ENCODE measurements at places on chromosomes 6 and 20.

DNA sequence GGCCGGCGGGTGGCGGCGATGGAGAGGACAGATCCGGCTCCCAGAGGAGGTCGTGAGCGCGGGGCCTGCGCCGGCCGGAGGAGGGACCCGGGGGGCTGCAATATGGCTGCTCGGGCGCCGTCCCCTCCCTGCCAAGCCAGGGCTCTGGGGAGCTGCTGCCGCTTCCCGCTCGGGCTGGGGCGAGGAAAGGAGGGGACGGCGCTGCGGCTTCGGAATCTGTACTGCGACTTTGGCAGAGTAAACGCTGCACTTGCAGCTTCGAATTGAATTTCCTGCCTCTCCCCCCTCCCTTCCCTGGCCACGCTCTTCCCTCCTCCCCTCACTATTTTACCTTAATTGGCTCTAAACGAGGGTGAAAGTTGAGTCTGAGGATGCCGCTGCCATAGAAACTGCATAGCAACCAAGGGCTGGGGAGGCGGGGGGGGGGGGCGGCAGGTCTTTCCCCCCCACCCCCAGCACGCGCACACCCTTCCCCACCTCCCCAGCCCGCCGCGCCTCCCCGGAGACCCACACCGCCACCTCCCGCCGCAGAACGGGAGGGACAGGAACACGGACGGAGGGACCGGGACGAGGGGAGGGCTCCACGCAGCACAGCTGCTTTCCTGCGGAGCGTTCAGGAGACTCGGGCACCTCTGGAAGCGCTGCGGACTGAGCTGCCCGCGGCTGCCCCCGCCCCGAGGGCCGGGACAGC, 93.9 kb downstream of the RNASET2 start:
- DNase-seq: peak; percentile 21

DNA sequence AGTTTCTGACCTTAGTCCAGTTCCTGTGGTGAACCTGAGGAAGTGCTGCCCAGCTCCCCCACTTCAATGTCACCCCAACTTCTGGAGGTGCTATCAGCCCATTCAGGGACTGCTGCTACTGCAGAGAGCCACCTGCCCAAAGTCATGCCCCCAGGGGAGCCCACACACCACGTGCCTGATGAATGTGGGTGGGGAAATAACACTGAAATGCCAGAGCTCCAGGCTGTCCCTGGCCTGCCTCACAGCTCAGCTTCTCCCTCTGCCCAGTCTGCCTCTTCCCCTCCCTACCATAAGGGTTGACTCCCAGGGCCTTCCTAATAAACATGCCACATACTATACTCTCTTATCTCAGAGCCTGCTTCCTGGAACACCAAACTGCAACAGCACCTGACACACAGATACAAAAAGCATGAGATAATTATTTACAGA, 276.4 kb upstream of the MOCS1 start:
- DNase-seq: no peak

DNA sequence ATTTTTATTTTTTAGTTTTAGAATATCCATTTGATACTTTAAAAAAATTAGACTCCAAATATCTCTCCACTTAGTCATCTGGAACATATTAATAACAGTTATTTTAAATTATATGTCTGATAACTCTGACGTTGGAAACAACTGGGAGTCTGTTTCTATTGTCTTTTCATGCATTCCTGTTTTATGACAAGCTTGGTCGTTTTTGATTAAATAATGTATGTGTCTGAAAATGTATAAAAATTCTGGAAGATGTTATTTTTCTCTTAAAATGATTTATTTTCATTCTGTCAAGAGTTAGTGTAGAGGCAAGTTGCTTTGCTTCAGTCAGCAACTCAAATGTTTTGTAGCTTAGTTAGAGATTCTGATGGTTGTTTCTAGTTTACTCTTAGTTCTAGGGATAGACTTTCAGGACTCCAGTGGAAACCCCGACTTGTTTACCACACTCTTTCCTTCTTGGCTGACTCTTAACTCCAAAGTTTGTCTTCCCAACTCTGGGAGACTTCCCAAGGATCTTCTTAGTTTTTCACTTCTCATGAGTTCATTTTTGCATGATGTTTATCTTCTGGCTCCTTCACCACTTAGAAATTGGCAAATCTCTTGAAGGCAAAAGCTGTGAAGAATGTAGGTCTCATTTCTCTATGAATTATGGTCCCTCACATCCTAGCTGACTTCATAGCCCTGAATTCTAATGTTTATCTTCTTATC, 190.9 kb downstream of the LAMA2 start:
- DNase-seq: no peak

GRCh38 chr6:85068221-85068620, 303.8 kb upstream of the TBX18 start:
- DNase-seq: no peak

- DNase-seq: no peak
Measured at GRCh38 chr6:148082696-148083095, 259.9 kb upstream of the SASH1 start.

- no peak for DNase-seq
Measured at GRCh38 chr6:37941871-37942270, 122.3 kb downstream of the ZFAND3 start.

DNA sequence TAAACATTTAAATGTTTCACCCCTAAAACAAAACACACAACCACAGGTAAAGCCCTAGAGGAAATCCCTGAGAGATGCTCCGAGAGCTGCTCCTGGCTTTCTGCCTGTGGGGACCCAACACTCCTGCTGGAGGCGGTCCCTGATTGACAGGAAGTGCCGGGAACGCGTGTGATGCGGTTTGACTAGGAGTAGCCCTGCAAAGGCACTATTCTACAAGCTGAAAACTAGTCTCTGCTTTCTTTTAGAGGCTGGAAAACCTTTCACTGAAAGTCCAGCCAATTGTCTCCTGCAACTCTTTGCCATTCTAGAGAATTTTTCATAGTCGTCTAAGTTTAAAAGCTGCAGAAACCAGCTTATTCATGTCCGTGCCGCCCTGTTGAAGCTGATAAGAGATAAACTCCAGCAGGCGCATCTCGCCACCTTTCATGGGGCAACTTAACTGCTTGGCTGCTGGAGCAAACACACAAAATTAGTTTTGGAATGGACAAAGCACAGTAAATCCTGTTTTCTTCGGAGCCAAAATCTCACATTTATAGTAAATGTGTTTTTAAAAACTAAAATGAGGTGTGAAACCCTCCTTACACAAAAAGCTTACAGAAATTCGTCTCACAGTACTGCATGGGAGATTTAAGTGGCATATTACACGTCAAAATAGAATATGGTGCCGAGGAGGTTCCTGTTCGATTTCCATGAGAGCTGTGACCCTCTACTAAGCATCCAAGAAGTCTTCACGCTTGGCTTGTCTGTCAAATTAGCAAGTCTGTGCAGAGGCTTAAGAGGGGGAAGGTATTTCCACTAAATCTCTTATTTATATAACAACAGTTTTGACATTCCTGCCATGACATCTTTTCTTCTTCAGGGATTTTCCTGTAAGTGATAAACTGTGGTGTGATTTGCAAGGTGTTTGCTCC, 46.9 kb downstream of the DACT2 start:
- DNase-seq: no peak

- DNase-seq: peak; percentile 75
Measured at GRCh38 chr6:18978337-18979128, 591.4 kb downstream of the RNF144B start.

- no peak for DNase-seq
Measured at GRCh38 chr6:16089232-16090062, 39.4 kb upstream of the MYLIP start.

GRCh38 chr20:25481918-25482253, 74.4 kb downstream of the GINS1 start:
- DNase-seq: no peak

DNA sequence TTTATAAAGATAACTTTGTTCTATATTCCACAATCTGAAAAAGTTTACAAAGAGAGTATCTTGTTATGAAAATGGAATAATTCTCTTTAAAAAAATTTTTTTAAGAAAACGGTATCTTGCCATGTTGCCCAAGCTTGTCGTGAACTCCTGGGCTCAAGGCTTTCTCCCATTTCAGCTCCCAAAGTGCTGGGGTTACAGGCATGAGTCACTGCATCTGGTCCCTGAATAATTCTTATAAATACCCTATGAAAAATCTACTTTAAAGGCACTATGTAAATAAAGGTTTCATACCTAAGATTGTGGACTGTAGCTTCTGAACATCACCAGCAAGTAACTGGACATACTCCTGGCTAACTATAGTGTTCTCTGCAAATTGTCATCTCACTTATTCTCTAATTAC, 60.3 kb downstream of the SAMD3 start:
- no peak for DNase-seq
